A673 (cell line): ENCODE measurements at places on chromosomes 7 and 10. TPM values are rescaled to one million over a fixed set of nuclear protein-coding genes. Genes with fewer than 3 reads are reported as not detected.

Gene UNCX
- 1.2 and 1.9 TPM in 2 replicates for total RNA-seq

Gene PRF1
- not detected in 2 replicates for total RNA-seq

Gene CPN1
- total RNA-seq, result not detected in 2 replicates

Gene ADRA2A
- total RNA-seq, result not detected in 2 replicates

GRCh38 chr7:69790977-69791724 is 192.9 kb downstream of the AUTS2 start:
- peaks cover 49% of the 10 kb centered on the region for H3K4me1 ChIP-seq
- H3K27ac ChIP-seq, result no peak overlapping the region
- no peak overlapping the region for H3K4me3 ChIP-seq
- DNase-seq, result no peak
- H3K27me3 ChIP-seq, result no peaks in the 10 kb centered on the region

GRCh38 chr7:96861-97260 is 95.5 kb upstream of the FAM20C start:
- DNase-seq, result no peak
- H3K27ac ChIP-seq, result no peak overlapping the region
- peaks cover 12% of the 10 kb centered on the region for H3K4me1 ChIP-seq
- no peaks in the 10 kb centered on the region for H3K36me3 ChIP-seq
- no peaks in the 10 kb centered on the region for H3K27me3 ChIP-seq

- H3K4me1 ChIP-seq, result peaks cover 3% of the 10 kb centered on the region
- H3K36me3 ChIP-seq, result no peaks in the 10 kb centered on the region
- H3K27me3 ChIP-seq, result no peaks in the 10 kb centered on the region
- H3K4me3 ChIP-seq, result no peak overlapping the region
Measured at GRCh38 chr7:133299676-133300075, 46.8 kb downstream of the EXOC4 start.

- no peaks in the 10 kb centered on the region for H3K36me3 ChIP-seq
- DNase-seq, result peak; percentile 20
- no peak overlapping the region for H3K27ac ChIP-seq
- H3K27me3 ChIP-seq, result no peaks in the 10 kb centered on the region
Measured at GRCh38 chr10:76874176-76874575, 763.4 kb downstream of the KCNMA1 start.

- DNase-seq, result no peak
- H3K27ac ChIP-seq, result no peak overlapping the region
- no peaks in the 10 kb centered on the region for H3K27me3 ChIP-seq
- H3K4me1 ChIP-seq, result peaks cover 5% of the 10 kb centered on the region
- H3K4me3 ChIP-seq, result no peak overlapping the region
- no peaks in the 10 kb centered on the region for H3K36me3 ChIP-seq
Measured at GRCh38 chr7:133319842-133320241, 67.0 kb downstream of the EXOC4 start.

DNA sequence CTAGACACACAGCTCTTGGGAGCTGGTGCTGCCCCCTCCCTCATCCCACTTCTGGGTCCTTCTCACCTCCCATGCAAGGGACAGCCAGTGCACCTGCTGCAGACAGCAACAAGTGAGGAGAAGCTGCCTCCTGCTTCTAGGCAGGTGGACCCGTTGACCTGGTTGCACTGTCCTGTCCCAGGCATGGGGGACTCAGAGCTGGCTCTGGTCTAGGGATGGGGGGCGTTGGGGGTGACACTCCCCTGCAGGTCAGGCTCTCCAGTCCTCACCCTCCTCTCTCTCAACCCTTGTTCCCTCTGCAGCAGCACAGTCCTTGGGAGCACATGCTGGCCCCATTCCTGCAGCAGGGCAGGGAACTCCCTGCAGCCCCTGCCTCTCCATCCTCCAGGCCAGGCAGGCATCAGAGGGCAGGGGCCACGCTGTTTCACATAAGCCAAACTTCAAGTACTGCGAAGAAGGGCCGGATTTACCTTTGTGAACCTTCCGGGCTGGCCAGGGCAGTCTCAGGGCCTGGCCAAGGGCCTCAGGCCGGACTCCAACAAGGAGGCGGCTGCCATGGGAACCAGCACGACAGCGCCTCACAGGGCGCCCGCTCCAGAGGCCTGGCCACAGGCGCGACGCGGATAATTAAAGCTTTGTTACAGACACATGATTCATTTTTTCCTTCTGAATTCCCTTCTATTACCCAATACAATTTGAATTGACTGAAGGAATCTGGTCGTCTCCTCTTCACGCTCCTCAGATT is 48.5 kb downstream of the RASGEF1A start:
- no peak overlapping the region for H3K4me3 ChIP-seq
- H3K27me3 ChIP-seq, result no peaks in the 10 kb centered on the region
- no peak for DNase-seq
- H3K4me1 ChIP-seq, result no peaks in the 10 kb centered on the region
- H3K27ac ChIP-seq, result no peak overlapping the region
- H3K36me3 ChIP-seq, result no peaks in the 10 kb centered on the region

DNA sequence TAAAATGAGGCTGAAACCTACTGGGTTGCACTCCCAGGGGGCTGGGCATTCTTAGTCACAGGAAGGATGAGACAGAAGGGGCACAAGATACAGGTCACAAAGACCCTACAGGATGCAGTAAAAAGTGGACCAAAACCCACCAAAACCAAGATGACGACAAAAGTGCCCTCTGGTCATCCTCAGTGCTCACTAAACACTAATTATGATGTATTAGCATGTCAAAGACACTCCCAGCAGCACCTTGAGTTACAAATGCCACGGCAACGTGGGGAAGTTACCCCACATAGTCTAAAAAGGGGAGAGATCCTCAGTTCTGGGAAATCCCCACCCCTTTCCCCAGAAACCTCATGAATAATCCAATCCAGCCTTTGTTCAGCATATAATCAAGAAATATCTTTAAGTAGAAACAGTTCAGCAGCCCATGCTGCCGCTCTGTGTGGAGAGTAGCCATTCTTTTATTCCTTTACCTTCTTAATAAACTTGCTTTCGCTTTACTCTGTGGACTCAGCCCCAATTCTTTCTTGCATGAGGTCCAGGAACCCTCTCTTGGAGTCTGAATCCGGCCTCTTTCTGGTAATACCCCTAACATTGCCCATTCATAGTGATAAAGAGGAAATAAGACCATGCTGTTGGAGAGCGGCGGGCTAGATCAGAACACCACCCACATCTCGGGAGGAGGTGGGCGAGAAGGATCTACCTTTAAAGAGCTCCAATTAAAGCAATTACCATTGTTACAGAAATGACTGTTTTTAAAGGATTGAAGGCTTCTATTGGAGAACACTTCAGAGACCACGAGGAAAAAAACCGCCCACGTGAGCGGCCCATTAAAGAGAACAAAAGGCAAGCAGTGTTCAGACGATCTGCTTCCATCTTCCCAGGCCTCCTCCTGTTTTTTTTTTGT is 170.9 kb downstream of the USP6NL start:
- H3K36me3 ChIP-seq, result no peaks in the 10 kb centered on the region
- DNase-seq, result no peak
- no peak overlapping the region for H3K27ac ChIP-seq
- H3K4me1 ChIP-seq, result no peaks in the 10 kb centered on the region
- H3K27me3 ChIP-seq, result no peaks in the 10 kb centered on the region

- peaks cover 12% of the 10 kb centered on the region for H3K27me3 ChIP-seq
- no peak overlapping the region for H3K27ac ChIP-seq
- no peak overlapping the region for H3K4me3 ChIP-seq
- no peak for DNase-seq
- H3K4me1 ChIP-seq, result no peaks in the 10 kb centered on the region
Measured at GRCh38 chr7:20894806-20895205, 108.1 kb upstream of the SP8 start.

GRCh38 chr7:77697535-77697831 is 1.2 kb downstream of the RSBN1L start:
- DNase-seq, result no peak
- peak overlapping the region; percentile 94 for H3K27ac ChIP-seq
- H3K4me3 ChIP-seq, result peak overlapping the region; percentile 97
- H3K36me3 ChIP-seq, result peaks cover 4% of the 10 kb centered on the region

DNA sequence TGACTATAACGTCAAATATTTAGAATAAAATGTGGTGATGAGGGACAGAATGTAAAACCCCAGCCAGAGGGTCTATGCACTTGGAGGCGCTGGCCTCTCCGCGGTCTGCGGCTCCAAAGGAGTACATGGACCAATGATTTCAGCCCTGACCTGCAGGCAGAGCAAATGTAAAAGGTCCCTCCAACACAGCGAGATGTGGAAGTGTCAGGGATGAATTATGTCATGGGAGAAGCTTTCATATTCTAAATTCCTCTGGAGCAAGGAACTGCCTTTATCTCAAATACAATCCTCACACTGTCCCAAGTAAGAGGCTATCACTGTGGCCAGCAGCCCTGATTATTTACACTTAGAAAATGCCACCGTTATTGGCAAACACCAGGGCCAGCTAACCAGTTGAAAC is 139.4 kb downstream of the GFRA1 start:
- no peaks in the 10 kb centered on the region for H3K36me3 ChIP-seq
- H3K27ac ChIP-seq, result no peak overlapping the region
- no peak for DNase-seq
- peaks cover 76% of the 10 kb centered on the region for H3K27me3 ChIP-seq
- H3K4me3 ChIP-seq, result no peak overlapping the region
- no peaks in the 10 kb centered on the region for H3K4me1 ChIP-seq

GRCh38 chr10:43137717-43138020 is 576 bp upstream of the CSGALNACT2 start:
- peak overlapping the region; percentile 77 for H3K4me3 ChIP-seq
- peak overlapping the region; percentile 81 for H3K27ac ChIP-seq
- peaks cover 18% of the 10 kb centered on the region for H3K4me1 ChIP-seq
- no peaks in the 10 kb centered on the region for H3K27me3 ChIP-seq

- no peaks in the 10 kb centered on the region for H3K36me3 ChIP-seq
- H3K4me1 ChIP-seq, result peaks cover 17% of the 10 kb centered on the region
- no peak overlapping the region for H3K27ac ChIP-seq
- H3K27me3 ChIP-seq, result no peaks in the 10 kb centered on the region
Measured at GRCh38 chr7:131104596-131105293, 222.9 kb upstream of the MKLN1 start.

DNA sequence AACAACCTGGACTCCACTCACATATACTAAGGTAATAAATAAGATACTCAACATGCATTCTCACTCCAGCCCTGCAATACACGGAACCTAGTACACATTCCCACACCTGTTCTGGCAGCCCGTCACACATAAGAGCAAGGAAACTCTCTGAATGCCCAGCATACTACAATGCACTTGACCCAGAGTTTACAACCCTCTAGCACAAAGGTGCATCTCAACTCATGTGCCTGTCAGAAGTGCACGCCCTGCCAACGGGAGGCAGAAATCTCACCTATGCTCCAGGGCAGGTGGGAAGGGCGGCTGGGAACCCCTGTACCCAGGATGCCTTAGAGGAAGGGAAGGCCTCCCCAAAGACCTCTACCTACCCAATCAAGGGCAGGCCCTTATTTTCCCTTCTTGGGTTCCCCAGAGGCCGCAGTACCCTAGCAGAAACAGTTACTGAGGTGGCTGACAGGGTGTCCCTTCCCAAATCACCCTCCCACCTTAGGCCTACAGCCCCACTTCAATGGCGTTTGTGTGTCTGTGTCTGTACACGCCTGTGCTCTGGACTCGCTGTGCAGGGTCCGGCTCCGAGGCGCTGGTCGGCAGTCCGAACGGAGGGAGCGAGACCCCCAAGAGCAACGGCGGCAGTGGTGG is 2.0 kb downstream of the EVX1 start:
- no peak for DNase-seq
- no peak overlapping the region for H3K27ac ChIP-seq
- no peak overlapping the region for H3K4me3 ChIP-seq
- no peaks in the 10 kb centered on the region for H3K36me3 ChIP-seq
- no peaks in the 10 kb centered on the region for H3K4me1 ChIP-seq
- peaks cover 100% of the 10 kb centered on the region for H3K27me3 ChIP-seq

DNA sequence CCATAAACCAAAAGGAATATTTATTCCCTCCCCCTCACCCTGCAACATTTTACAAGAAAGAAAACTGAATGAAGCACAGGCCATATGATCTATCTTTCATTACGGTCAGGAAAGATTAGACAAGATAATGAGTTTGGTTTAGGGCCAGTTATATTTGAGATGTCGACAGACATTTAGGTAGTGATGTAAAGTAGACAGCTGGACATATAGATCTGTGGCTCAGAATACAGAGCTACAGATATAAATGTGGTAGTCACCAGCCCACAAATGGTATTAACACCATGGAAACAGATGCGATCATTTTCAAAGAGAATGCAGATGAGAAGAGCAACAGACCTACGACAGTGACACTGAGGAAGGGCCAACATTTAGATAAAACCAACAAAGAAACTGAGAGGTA is 142.5 kb downstream of the SRPK2 start:
- no peaks in the 10 kb centered on the region for H3K36me3 ChIP-seq
- H3K4me1 ChIP-seq, result peaks cover 36% of the 10 kb centered on the region
- peak overlapping the region; percentile 6 for H3K4me3 ChIP-seq
- H3K27me3 ChIP-seq, result no peaks in the 10 kb centered on the region
- peak overlapping the region; percentile 39 for H3K27ac ChIP-seq

DNA sequence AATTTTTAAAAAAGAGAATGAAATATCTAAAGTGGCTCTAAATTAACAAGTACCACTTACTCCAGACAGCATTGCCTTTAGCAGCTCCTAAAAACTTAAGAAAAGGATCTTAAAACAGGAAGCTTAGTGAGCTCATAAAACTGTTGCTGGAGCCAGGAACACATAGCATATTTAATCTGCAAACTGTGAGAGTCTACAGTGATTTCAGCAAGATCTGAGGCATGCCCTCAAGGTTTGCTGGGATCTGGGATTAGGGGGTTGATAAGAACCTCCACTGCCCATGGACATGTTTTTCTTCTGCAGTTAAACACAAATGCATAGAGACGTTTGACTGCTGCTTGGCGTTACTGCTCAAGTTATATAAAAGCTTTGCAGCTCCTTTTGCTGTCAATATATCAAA is 3.8 kb downstream of the GLI3 start:
- peak overlapping the region; percentile 89 for H3K4me3 ChIP-seq
- no peaks in the 10 kb centered on the region for H3K27me3 ChIP-seq
- H3K27ac ChIP-seq, result peak overlapping the region; percentile 63
- no peaks in the 10 kb centered on the region for H3K36me3 ChIP-seq
- peaks cover 73% of the 10 kb centered on the region for H3K4me1 ChIP-seq
- DNase-seq, result peak; percentile 68

GRCh38 chr7:95317966-95318365 is 6.4 kb downstream of the PON1 start:
- no peaks in the 10 kb centered on the region for H3K27me3 ChIP-seq
- H3K36me3 ChIP-seq, result no peaks in the 10 kb centered on the region
- no peak overlapping the region for H3K4me3 ChIP-seq
- no peaks in the 10 kb centered on the region for H3K4me1 ChIP-seq
- DNase-seq, result no peak
- no peak overlapping the region for H3K27ac ChIP-seq
